DMS 273 treated with DMSO at 0.1 percent for 48 hours (cell line): ENCODE measurements at places on chromosomes 12 and 14.
A peak's percentile ranks its signal among the peaks of the same experiment; 100 is the strongest.

DNA sequence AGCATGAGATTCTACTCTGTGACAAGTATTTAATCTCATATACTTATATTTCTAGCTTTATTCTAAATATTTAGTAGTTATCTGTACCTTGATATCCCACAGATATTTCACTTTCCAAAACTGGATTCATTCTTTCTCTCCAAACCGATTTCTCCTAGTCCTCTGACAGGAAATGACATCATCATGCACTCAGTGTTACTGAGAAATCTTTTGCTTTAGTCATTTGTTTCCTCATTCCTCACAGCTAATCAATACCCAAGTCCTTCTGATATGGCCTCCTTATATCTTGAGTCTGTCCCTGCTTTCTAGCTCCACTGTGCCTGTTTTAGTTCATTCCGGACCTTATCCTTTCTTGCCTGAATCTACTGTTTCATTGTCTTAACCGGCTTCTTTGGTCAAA lies 39.4 kb upstream of the E2F7 start:
- no peak for DNase-seq

GRCh38 chr12:386651-387050 lies 2.5 kb downstream of the KDM5A start:
- no peak for DNase-seq

DNA sequence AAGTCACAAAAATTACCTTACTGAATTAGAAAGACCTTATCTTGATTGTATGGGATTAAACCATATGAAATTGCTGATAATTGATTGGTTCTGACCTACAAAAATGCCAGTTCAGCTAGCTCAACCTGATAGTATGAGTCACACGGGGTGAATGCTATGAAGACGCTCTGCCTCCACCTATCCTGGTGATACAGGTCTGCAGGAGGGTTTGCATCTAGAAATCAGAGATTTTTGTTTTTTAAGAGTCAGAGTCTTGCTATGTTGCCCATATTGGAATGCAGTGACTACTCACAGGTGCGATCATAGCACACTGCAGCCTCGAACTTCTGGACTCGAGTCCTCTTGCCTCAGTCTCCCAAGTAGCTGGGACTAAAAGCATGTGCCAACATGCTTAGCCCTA lies 120.4 kb downstream of the HMGA2 start:
- no peak for DNase-seq

DNA sequence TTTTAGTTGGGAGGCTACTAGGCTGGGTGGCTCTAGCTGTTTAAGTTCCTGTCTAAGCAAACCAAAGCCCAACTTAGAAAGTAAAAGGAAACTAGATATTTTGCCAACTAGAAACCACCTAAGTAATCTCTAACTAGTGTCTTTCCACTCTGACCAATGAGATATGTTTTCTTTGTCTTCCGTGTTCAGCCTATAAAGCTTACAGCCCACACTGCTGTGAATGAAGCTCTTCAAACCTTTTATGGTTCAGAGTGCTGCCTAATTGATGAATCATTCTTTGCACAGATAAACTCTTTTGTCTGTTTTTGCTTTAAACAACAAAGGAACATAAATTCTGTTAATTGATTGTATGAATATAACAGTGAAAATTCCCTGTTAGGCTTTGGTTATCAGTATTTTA lies 66.1 kb downstream of the FUT8 start:
- DNase-seq, result no peak

DNA sequence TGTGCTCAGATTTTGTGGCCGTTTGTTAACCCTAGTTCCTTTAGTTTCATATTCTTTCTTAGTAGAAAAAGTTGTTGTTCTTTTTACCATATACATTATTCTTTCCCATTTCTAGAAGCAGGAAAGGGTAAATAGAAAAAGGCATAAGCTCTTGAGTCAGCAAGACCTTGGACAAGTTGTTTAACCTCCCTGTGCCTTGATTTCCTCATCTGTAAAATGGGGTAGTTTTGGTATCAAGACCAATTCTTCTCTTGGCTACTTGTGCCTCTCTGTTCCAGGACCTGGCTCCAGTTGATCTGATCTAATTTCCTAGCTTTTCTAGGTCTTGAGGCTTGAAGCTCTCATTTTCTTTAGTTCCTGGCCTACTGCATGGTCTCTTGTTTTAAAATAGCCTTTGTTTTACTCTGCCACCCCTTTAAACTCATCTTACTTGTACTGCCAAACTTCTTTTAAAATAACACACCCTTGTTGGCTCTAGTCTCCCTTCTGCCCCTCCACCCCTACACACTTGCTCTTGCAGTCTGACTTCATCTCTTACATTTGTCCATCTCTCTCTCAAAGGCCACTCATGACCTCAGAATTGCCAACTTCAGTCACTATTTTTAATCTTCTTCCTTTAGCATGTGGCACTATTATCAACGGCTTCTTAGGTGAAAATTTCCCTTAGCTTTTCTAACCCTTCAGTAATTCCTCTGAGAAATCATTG lies 143.7 kb downstream of the TTLL5 start:
- no peak for DNase-seq

DNA sequence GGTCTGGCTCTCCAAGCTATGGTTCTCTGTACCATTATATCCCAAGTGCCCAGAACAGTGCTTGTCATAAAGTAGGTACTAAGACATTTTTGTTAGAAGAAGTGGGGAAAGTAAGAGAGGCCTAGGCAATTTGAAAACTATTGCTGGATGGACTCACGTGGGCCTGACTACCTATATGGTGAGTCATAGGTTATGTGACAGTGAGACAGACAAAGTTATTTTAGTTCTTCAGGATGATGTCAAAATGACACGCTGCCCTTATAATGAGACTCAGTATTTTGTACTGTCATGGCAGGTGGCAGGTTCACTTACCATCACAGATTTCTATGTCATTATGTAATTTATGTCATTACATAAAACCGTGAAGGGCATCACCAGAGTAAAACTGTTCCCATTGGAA lies 53.1 kb downstream of the PARP11 start:
- no peak for DNase-seq

- no peak for DNase-seq
Observed at GRCh38 chr12:43930032-43930431, 94.2 kb downstream of the TMEM117 start.

GRCh38 chr12:27161458-27162228 lies 79.3 kb upstream of the C12orf71 start:
- no peak for DNase-seq

DNA sequence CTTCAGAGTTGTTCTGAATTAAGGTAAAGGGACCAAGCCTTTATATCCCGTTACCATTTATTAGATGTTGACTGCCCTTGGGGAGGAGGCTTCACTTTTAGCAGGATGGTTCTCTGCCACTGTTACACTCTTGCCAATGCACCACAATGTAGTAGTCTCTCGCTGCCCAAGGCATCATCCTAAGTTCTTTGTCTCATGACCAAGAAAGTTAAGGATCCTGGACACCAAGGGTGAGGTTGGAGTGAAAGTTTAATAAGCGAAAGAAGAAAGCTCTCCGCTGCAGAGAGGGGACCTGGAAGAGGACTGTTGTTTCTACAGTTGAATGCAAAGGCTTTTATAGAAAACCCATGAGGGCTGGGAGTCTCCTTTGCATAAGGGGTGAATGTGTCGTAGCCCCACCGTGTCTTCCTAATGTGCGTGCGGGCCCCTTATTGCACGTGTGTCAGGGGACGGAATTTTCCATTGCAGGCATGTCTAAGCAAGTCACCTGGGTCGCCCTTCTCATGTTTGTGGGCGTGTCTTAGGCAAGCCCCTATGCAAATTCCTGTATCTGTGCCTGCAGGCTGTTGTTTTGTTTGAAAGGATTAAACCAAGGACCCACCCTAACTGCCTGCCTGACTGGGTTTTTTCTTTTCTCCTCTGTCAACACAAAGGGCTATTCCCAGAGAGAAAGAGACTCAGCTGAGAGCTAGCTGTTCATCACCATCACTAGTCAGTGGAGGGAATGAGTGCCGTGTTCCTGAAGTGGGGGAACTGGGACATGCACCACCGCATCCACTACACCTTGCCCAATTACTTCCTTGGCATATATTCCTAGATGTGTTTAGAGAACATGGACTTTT lies 17.6 kb upstream of the RNASE1 start:
- no peak for DNase-seq

DNA sequence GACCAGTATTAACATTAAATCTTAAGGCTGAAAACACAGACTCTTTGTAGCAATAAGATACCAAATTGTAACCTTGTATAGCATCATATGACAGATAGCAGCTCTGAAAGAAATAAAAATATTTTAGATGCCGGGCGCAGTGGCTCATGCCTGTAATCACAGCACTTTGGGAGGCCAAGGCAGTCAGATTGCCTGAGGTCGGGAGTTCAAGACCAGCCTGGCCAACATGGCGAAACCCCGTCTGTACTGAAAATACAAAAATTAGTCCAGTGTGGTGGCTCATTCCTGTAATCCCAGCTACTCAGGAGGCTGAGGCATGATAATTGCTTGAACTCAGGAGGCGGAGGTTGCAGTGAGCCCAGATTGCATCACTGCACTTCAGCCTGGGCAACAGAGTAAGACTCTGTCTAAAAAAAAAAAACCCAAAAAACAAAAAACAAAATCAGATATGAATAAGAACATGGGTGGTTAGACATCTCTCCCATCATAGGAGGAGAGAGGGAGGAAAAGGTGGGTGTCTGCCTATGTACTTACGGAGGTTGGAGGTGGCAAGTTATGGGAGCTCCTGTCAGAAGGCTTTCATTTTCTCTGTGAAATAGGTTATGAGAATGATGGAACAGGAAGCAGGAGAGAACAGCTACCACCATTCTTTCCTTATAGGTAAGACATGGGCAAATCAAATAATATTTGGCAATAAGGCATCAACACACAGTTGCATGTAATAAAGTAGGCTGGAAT lies 7.6 kb upstream of the HEBP1 start:
- no peak for DNase-seq

DNA sequence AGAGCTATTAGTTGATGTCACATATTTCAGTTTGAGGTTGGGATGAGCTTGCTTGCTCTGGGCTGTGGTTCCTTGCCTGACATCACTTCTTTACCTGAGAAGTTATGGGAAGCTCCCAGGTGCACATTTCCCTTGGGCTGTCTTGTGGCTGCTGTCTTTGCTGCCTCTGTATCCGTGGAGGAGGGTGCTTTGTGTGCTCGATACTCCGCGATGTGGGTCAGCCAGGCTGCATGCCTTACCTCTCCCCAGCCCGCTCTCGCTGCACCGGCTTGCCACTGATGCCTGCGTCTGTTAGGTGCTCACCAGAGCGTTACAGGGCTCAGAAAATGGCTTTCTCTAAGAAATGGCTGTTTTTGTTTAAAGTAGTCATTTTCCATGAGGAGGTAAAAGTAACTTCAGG lies 19.6 kb downstream of the PELI2 start:
- DNase-seq, result peak; percentile 32

GRCh38 chr14:99352688-99353280 lies 80.8 kb upstream of the BCL11B start:
- no peak for DNase-seq

DNA sequence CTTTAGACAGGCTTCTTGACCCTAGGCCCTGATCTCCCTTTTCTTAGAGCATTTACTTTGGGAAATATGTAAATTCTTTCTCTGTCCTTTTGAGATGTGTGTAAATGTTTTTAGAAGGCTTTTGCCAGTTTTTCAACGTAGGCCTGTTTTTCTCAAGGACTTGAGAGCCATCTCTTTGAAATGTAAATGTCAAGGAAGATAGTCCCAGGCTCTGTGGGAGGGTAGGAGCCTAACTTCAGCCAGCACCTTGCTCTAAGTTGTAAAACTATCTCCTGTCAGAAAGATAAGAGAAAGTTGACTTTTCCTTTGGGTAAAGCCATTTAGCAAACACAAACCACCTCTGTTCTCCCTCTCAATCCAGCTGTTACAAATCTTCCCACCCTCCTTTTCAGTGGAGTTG lies 219.8 kb downstream of the RPS29 start:
- DNase-seq, result no peak

- DNase-seq, result no peak
Observed at GRCh38 chr12:89880690-89881350, 172.2 kb upstream of the ATP2B1 start.

GRCh38 chr14:35159742-35160409 lies 37.5 kb downstream of the PRORP start:
- no peak for DNase-seq

DNA sequence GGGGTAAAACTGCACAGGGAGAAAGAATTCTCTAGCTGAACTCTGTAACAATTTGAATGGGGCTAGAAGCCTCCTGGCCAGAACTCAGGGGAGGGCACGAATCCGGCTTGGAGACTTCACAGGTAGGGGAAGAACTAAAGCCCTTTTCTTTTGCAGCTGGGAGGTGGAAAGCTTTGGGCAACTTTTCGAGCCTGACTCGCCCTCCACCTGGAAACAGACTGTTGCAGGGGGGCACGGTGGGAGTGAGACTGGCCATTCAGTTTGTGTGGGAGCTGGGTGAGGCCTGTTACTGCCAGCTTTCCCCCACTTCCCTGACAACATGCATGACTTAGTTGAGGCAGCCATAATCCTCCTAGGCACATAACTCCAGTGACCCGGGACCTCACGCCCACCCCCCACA lies 135.8 kb downstream of the PLCZ1 start:
- DNase-seq, result no peak

- DNase-seq, result no peak
Observed at GRCh38 chr12:91110311-91110924, 876 bp downstream of the LUM start.

DNA sequence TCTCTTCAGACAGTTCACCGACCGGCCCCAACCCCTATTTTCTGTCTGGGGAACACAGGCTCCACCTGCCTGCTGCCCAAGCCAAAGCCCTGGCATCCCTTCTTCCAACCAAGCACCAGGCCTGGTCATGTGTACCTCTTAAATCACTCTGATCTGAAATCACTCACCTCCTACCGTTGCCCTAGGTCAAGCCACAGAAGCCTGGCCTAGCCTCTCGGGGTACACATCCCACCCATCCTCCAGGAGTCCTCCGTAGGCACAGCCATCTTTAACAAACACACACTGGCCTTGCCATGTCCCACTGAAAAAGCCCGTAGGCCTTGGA lies 81.8 kb downstream of the IRF2BPL start:
- no peak for DNase-seq

DNA sequence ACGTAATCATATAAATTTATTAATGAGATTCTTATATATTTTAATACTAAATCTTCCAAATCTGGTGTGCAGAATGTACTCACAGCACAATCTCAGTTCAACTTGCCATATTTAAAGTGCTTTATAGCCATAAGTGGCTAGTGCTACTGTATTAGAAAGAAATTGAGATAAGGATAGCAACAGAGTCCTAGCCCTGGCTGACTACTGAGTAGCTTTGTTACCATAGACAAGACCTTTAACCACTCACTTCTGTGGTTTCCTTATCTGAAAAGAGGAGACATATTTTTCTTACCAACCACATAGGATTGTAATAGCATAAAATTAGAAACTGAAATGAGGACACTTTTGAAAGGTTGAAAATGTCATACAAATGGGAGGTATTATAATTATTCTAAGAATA lies 2.0 kb upstream of the CHURC1 start:
- no peak for DNase-seq

DNA sequence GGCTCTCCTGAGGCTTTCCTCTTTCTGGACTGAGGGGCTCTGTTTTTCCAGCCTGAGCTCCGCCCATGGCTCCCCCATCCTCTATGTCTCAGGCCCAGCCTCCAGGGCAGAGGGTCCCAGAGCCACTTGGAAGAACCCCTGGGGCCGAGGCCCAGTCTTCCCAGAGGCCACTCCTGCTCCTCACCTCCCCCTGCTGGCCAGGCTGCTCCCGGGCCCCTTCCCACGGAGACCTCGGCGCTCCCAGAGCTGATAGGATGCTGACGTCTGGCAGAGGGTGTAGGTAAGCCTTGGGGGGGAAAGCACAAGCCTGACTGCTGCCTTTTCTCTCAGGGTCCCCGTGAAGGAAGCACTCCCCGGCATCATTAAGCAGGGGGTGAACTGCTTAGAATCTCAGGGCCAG lies 51.4 kb downstream of the ERH start:
- no peak for DNase-seq
